ENCODE measurements at places on chromosomes 3 and 15. TPM values are rescaled to one million over a fixed set of nuclear protein-coding genes. Genes with fewer than 3 reads are reported as not detected.

DNA sequence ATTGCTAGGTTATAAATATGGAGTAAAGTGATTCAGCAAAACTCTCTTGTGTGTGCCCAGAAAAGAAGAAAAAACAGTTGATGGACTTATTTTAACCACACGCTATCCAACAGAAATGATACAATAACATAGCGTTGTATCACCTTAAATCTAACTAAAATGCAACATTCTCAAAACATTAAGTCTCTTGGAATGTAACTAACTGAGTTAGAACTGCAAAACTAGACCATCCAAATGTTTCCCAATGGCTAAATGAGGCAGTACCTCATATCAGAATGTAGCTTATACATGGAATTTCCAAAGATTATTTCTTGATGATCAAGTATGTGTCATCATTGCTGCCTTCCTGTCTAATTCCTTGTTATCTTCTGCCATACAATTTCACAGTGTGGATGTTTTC lies 187.9 kb downstream of the CNTN3 start:
- no peak for DNase-seq

- DNase-seq: no peak
These were observed 21.9 kb upstream of the FRMD5 start for GRCh38 chr15:44216958-44217357.

- no peak for DNase-seq
These were observed 38.4 kb upstream of the PLXND1 start for GRCh38 chr3:129644836-129645235.

The SH2D7 gene
- not detected for total RNA-seq

GRCh38 chr3:162525771-162526170 lies 1029.2 kb downstream of the OTOL1 start:
- DNase-seq: no peak

GRCh38 chr3:186670155-186670554 lies 4.3 kb downstream of the HRG start:
- no peak for DNase-seq

DNA sequence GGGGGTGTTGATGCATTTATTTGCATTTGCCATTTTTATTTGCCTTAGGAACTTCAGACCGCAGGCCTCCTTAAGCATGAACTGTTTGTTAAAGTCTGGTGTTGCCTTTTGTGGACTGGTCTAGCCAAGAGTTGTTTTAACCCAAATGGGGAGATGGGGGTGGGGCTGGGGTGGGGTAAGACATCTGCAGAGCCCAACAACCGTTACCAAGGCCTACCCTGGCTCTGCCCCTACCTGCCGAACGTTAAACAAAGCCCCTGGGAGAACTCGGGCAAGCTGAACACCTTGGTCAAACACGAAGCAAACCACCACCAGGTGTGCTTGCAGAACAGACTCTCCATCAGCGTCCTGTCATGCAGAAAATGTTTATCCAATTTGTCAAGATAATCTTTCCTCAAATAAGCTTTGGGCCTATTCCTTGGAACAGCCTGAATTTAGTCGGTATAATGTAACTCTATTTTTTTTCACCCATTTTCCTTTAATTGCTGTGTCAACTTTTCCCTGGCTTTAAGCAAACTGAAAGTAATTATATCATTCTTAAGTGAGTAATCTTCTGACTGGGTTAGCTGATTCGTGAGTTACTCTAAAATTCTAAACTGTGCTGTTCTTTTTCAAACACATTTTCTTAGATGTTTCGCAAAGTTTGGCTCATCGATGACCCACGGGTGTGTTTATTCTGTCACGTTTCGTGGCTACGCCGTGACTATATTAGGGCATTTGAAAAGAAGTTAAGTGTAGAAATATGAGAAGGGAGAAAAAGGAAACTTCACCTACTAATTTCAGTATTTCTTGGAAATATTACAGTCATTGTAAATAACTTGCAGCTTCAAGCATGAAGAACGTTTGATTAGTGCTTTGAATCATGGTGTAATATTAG lies 127.6 kb downstream of the SOX2 start:
- no peak for DNase-seq

The ACTC1 gene
- 2.0 TPM for total RNA-seq

The P2RY1 gene
- 25.1 TPM for total RNA-seq

The SPTBN5 gene
- 0.55 TPM for total RNA-seq

- no peak for DNase-seq
These were observed 111.2 kb downstream of the XXYLT1 start for GRCh38 chr3:195159814-195160165.

GRCh38 chr3:187919048-187919447 lies 173.8 kb upstream of the BCL6 start:
- no peak for DNase-seq

The TNFAIP8L3 gene
- 0.28 TPM for total RNA-seq

GRCh38 chr3:72371431-72371830 lies 476.8 kb downstream of the SHQ1 start:
- DNase-seq: no peak

GRCh38 chr3:116035429-116035828 lies 409.9 kb downstream of the LSAMP start:
- no peak for DNase-seq
